CD4-positive, alpha-beta T cell treated with Interleukin-6 at 100 ng/mL for 8 hours (primary cell): ENCODE measurements at places on chromosomes 11 and 22.

- no peak for DNase-seq
Observed at GRCh38 chr11:15985127-15985859, 371.1 kb downstream of the SOX6 start.

GRCh38 chr11:135033540-135033939 is 621.5 kb upstream of the B3GAT1 start:
- DNase-seq: no peak

DNA sequence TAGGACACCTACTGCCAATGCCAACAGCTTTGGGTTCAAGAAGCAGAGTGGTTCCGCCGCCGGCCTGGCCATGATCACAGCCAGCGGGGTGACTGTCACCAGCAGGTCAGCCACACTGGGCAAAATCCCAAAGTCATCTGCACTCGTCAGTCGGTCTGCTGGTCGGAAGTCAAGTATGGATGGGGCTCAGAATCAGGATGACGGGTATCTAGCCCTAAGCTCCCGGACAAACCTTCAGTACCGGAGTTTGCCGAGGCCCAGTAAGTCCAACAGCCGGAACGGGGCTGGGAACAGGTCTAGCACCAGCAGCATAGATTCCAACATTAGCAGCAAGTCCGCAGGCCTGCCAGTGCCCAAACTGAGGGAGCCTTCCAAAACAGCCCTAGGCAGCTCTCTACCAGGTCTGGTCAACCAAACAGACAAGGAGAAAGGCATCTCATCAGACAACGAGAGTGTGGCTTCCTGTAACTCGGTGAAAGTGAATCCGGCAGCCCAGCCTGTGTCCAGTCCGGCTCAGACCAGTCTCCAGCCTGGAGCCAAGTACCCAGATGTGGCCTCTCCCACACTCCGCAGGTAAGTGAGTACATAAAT is 115.1 kb downstream of the DBX1 start:
- DNase-seq: no peak

- DNase-seq: no peak
Observed at GRCh38 chr11:61298663-61299244, 3.6 kb upstream of the VWCE start.

- DNase-seq: no peak
Observed at GRCh38 chr22:27507935-27508526, 293.5 kb downstream of the MN1 start.

- no peak for DNase-seq
Observed at GRCh38 chr11:77441426-77441825, 32.5 kb downstream of the PAK1 start.

- no peak for DNase-seq
Observed at GRCh38 chr11:100791860-100792259, 104.8 kb downstream of the ARHGAP42 start.

DNA sequence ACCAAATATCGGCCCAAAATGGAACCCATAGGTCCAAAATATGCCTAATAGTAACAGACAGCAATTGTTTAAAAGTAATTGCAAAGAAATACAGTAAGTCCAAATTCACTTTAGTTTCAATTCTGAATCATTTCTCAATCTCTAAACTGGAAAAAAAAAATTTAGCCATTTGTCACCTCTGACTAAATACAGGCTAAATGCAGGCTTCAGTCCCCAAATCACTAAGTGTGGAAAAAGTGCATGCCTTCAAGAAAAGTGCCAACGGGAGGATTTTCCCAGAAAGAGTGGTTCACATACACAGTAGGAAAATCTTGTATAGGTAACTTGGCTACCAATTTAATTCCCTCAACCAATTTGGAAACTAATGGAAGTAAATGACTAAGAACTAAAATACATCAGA is 35.7 kb downstream of the SIK3 start:
- no peak for DNase-seq

GRCh38 chr11:46856605-46857343 is 10.7 kb upstream of the CKAP5 start:
- no peak for DNase-seq

DNA sequence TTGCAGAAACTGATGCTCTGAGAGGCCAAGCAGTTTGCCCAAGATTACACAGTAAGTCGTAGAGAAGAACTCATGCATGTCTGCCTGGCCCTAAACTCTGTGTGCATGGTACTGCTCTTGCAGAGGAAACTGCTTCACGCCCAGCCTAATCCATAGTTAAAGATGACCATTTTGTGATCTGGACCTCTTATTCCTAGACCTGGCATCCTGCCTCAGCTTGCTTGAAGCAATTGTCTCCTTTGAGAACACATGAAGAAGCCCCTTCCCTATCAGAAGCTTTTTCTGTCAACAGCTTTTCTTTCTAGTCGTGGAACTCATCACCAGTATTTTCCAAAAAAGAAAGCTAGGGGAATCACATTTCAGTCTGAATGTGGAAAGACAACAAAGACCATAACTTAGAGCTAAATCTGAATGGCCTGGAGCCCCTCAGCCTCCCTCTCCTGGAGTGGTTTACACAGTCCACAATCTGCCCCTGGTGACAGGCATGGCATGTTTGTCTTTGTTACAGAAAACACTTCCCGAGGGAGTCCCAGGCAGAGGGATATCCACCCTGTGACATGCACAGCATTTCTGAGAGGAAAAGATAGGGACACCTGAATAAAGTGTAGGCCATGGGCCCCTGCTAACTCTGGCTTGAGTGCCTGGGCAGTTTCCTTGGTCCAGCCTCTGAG is 2.9 kb upstream of the FZD4 start:
- DNase-seq: no peak

- no peak for DNase-seq
Observed at GRCh38 chr22:46084943-46085827, 65.1 kb upstream of the PPARA start.

GRCh38 chr11:18204220-18204619 is 31.6 kb downstream of the MRGPRX4 start:
- no peak for DNase-seq

GRCh38 chr11:2444821-2445745 is at the start of gene KCNQ1:
TSS of gene KCNQ1 (plus strand) at chr11:2445008. CDS start at chr11:2445099, 91 bp downstream.
- DNase-seq: no peak

DNA sequence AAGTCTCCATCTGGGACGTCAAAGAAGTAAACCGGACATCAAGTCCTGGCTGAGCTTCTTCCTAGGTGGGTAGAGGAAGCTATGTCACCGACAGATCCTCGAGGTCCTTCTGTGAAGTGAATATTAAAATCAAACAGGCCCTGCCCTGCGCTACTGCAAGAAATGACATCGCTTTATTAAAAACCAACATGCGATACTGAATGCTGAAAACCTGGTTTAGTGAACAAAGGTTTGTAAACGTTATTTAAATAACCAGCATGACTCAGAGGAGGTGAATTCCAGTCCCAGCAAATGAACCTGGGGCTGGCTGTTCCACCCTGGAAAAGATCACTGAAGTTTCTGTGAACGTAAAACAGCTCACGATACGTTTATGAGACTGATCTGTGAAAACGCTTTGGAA is 645 bp downstream of the RTCB start:
- DNase-seq: no peak

DNA sequence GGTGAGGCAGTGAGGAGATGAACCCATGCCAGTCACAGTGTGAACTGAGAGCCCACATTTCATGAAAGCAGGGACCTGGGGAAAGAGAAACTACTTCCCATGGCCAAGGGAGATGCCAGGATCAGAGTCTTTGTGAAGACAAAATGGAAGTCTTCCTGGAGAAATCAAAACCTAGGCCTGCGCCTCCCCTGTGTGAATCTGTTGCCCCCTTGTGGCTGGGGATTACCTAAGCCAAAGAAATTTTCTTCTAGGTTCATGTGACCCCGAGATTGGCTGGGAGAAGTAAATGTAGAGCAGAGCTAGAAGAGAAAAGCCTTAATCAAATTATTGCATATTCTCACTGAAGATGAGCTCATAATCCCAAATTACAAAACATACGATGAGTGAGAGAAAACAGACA is 1075.3 kb downstream of the TBC1D22A start:
- no peak for DNase-seq

- no peak for DNase-seq
Observed at GRCh38 chr11:121711939-121712338, 259.2 kb upstream of the SORL1-AS1 start.

DNA sequence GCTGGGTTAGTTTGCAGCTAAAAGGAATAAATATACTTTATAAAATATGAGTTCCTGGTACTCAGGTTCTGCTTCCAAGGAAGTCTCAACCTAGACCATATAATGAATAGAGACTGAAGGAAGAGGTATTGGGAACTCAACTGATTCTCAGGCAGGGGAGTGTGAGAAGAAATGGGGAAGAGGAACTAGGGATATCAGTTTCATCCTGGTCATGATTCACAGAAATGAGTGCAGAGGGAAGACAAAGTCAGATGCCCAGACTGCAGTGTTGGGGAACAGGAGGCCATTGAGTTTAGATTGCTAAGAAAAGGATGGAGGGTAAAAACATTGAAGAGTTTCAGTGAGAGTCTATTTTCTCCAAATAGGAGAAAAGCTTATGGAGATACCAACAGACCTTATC is 28.8 kb downstream of the PLAAT5 start:
- no peak for DNase-seq

- no peak for DNase-seq
Observed at GRCh38 chr11:116148056-116148455, 624.7 kb downstream of the BUD13 start.

- no peak for DNase-seq
Observed at GRCh38 chr11:3136546-3137455, 28.3 kb downstream of the OSBPL5 start.

GRCh38 chr22:31212783-31213629 is 908 bp downstream of the LIMK2 start:
- no peak for DNase-seq

DNA sequence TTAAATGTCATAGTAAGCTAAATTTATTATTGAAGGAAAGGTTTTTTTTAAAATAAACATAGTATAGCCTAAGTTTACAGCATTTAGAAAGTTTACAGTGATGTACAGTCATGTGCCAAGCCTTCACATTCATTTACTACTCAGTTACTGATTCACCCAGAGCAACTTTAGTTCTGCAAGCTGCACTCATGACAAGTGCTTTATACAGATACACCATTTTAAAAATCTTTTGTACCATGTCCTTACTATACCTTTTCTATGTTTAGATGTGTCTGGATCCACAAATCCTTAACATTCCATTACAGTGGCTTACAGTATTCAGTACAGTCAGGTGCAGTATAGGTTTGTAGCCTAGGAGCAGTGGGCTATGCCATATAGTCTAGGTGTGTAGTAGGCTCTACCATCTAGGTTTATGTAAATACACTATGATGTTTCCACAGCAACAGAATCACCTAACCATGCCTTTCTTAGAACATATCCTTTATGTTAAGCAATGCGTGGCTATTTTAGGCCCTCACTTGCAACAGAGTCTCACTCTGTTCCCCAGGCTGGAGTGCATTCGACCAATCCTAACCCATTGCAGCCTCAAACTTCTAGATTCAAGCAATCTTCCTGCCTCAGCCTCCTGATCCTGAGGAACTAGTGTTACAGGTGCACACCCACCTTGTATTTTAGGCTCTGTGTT is 79.5 kb upstream of the SLC25A18 start:
- no peak for DNase-seq

GRCh38 chr11:55967914-55968313 is 1.8 kb downstream of the OR10AG1 start:
- no peak for DNase-seq

- DNase-seq: no peak
Observed at GRCh38 chr11:126317432-126317755, 13.5 kb downstream of the DCPS start.

GRCh38 chr11:85694385-85694980 is 8.5 kb upstream of the CCDC89 start:
- peak; percentile 36 for DNase-seq

DNA sequence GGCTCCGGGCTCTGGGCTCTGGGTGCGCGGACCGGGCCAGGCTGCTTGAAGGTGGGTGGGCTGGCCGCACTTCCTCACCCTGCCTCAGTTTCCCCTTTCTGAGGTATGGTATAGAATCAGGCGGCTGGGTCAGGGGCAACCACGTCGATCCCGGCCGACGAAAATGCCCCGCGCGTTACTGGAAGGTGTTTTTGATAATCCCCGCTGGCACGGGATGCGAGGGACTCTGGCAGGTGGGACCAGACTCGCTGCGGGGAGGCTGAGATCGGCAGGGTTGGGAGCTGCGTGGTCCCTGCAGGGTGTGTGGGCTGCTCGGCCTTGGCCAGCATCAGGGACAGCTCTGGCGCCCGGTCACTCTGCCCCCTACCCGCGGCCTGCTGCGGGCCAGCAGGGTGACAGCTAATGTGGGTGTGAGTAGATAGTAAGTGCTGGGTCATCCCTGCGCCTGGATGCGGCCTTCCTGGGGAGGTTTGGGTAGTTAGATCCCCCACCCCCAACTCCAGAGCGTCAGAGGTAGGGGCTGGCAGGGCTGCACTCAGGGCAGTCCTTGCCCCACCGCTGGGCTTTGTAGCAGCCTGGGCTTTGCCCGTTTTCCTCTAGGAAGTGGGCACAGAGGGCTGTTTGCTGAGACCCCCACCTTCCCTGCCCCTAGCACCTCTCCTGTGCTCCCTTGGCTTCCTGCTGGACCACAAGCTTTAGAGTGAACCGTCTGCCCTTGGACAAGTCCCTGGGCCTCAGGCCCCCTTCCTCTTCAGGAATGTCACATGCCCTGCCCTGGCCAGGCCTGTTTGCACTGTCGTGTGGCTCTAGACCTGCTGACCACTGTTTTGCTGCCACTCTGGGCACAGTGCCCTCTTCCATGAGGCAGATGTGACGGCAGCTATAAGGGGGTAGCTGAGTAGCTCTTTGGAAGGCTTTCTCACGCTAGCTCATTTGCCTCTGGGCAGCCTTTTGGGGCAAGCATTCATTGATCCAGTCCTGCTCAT is 579 bp downstream of the TANGO2 start:
- no peak for DNase-seq
